ENCODE measurements at places on chromosomes 2 and 18.

DNA sequence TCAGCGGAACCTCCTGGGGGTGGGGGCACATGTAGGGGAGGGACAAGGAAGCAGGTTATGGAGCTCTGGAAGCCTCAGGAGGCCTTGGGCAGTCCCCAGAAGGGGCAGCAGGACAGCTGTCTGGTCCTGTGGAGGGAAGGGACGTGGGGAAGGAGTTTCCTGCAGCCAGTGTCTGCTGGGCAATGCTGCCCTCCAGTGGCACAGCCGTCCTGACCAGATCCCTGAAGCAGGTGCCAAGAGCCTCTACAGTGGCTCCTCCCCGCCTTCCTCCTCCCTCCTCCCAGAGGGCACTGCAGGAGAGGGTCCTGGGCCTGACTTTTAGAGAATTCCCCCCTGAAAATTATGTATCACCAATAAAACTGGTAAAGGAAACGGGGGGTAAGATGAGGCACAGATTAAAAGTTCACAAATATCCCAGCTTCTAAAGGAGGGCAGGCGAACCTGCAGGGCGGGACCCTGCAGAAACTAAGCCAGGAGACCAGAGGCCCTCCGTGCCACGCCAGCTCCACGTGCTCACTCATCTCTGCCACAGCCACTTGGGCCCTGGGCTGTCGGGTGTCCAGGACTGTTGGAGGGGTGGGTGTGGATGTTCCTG is 258.5 kb downstream of the TWIST2 start:
- no peak for DNase-seq

DNA sequence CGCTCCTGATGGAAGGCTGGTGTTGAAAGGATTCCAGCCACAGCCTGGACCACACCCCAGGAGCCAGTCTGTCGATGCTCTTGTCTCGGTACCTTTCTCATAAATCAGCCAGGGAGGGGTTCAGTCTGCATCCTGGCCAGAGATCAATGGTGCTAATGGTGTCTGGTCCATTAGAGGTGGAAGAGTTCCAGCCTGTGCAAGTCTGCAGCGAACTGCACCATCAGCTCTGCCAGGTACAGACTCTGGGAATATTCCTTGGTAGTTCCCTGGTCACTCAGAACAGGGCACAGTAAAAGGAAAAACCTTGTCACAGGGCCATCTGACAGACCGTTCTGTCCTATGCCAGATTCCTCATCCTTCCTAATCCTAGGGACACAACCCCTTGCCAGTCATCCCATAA is 164.3 kb downstream of the MTCL1 start:
- DNase-seq: no peak

DNA sequence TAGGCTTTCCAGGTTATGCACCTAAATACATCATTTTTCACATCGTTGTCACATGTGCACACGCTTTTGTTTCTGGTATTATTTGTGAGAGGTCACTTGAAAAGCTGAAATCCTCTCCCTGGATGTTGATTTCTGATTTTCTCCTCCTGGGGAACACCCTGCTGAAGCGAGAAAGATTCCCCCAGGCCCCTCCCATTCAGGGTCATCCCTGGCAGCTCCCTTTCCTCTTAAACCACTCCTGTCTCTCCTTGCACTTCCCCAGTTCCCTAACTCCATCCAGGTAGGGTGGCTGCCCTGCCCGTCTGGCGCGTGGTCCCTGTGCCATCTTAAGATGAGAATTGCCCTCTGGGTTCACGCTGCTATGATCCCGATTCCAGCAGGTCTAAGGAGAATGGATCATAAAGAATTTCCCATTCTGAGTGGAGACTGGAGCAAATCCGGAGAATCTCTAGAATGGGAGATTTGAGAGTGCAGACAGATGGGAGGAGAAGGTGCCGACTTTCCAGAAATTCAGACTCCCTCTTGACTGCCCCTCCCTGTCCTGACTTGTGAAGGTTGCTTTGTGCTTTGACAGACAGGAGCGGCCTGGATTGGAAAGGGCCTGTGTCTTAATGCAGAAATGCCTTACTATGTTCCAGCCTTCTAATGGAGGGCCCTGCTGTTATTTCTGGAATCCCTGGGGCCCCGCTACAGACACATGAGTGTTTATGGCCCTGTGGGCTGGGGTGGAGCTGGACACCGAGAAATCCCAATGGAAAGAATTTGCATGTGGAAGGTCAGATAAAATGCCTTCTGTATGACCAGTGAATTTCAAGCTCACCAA is 1.3 kb upstream of the YWHAQ start:
- DNase-seq: no peak

DNA sequence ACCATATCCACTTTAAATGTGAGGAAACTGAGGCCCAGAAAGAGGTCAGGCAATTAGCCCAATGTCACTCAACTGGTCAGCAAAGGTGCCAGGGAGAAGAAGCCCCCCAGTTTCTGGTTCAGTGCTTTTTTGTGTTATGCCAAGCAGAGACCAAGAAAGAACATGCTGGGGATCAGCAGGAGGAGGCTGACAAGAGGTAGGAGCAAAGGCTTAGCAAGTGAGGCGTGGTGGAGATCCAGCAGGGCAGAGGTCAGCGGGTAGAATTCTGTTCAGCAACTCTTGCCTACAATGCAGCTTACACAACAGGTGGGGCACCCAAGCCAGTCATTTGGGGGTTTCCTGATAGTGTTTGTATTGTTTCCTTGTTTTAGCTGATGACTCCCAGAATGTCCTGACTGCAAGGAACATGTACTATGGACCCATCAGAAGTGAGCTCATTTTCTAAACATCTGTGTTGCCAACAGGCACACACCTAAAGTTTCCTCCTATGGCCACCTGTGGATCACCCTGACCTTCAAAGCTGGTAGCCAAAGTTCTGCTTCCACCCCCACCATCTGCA is 28.2 kb downstream of the LPIN2 start:
- DNase-seq: no peak

DNA sequence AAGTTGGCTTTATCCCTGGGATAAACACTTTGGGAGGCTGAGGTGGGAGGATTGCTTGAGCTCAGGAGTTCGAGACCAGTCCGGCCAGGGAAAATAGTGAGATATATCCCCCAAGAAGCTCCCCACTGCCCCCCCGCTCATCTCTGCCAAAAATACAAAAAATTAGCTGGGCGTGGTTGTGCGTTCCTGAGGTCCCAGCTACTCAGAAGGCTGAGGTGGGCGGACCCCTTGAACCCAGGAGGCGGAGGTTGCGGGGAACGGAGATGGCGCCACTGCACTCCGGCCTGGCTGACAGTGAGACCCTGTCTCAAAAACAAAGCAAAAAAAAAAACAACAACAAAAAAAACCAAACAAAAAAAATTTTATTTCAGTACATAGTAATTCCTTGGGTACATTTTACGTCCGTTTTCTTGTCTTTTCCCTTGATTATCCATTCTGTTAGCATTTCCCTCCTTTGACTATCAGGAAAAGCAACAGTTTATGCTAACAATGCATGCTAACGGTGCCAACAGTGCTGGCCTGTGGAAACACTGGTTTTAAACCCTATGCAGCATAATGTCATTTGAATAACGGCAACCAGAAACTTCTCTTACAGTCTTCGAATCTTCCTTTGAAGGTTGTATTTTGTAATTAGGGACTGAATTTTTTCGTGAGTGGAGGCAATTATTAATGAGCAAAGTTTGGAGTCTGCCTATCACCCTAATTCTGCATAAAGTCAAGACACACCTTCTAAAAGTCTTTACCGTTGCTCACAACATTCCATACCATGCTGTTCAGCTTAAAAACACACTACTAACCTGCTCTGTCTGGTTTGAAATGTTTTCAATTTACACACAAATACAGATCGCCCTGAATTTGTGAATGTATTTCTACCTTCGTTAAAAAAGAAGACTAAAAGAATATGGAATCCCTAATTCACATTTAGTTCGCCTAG is 721 bp upstream of the MIB1 start:
- DNase-seq: no peak

DNA sequence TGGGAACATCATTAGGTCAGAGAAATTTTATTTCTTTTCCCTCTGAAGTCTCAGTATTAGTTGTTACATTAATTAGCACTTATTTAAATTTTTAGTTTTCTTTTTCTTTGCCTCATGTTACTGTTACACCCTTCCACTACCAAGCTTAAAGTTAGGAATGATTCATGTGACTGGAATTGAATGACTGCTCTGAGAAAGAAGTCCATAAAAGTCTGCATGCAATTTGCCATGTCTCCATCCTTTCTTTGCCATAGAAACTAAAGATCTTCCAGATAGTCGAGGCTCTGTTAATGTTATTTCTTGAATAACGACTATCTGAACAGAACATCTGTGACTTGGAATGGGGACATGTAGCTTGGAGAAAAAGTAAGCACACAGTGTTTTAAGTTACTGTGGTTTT is 1269.8 kb upstream of the PIK3C3 start:
- no peak for DNase-seq

- no peak for DNase-seq
Observed at GRCh38 chr2:159971365-159972152, 90.9 kb downstream of the PLA2R1 start.

DNA sequence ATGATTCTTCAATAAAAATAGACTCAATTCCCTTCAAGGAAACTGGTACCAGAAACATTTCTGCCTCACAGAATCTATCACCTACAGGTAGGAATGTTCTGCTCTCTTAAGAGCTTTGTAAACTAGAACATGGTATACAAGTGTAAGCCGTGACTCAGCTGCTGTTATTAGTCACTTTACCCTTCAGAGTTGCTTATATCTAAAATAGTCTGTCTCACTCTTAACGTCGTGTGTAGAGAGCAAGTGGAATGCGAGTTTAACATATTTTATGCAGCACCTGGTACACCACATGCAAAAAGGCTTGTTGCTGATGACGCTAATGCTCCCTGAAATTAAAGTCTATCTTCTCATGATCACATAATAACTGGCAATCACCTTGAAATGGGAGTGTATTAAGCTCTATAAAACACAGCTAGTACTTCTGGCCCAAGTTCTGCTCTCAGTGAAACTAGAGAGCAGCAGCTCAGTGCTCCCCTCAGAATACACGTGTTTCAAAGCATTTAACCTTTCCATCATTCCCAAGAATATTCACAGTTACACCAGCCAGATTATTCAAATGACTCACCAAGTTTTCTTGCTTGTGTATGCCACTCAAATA is 420.0 kb downstream of the ZEB2 start:
- no peak for DNase-seq

- no peak for DNase-seq
Observed at GRCh38 chr18:10497206-10497749, 28.5 kb upstream of the NAPG start.

- no peak for DNase-seq
Observed at GRCh38 chr2:208356846-208357574, 49.6 kb upstream of the PTH2R start.

DNA sequence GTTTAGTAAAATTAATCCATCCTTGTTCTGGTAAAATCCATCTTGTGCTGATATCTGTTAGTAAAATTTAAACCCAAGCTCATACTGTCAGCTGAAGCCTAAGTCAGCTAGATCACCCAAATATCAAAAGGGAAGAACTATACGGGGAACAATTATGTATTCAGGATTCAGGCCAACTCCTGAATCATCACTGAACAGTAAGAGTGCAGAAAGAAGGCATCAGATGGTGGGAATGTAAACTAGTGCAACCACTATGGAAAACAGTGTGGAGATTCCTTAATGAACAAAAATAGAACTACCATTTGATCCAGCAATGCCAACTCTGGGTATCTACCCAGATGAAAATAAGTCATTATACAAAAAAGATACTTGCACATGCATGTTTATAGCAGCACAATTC is 81.8 kb downstream of the RAPGEF4 start:
- DNase-seq: no peak

- no peak for DNase-seq
Observed at GRCh38 chr2:21228041-21228895, 104.5 kb downstream of the TDRD15 start.

- no peak for DNase-seq
Observed at GRCh38 chr18:71249791-71250190, 960.9 kb downstream of the SOCS6 start.

DNA sequence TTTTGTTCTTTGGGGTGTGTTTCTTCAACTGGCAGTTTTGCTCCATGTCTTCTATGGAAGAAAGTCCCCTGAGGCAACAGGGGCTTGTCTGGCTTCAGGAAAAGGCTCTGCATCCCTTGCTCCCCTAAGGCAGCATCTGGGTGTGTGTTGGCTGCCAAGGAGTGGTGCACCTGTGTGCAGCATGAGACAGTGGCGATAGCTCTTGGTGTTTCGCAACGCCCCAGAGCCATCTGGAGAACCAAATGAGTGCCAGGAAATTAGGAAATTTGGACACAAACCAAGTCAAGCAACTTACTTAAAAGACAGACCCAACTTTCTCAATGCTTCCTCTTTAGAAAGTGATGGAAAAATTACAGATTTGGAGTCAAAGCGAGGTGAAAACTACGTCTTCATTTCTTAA is 1044.4 kb upstream of the CNTNAP5 start:
- no peak for DNase-seq

- DNase-seq: no peak
Observed at GRCh38 chr2:241577413-241578122, 19.0 kb downstream of the BOK start.

DNA sequence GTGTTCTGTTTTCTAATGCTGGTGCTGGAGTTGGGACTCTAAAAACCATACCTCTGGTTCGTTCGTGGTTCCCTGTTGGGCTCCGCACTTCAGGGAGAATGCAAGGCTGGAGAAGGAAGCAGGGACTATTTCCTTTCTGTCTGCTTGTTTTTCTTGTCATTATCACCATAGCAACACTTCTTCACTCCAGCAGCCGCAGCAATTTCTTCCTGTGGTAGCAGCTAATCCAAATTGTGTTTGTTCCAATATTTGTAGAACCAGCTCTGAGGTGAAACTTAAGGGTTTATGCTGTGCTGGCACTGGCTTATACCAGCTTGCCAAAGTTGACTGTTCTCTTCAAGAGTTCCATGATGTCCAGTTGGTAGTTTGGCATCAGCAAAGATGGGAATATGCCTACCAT is 301.4 kb upstream of the SYT4 start:
- DNase-seq: no peak

DNA sequence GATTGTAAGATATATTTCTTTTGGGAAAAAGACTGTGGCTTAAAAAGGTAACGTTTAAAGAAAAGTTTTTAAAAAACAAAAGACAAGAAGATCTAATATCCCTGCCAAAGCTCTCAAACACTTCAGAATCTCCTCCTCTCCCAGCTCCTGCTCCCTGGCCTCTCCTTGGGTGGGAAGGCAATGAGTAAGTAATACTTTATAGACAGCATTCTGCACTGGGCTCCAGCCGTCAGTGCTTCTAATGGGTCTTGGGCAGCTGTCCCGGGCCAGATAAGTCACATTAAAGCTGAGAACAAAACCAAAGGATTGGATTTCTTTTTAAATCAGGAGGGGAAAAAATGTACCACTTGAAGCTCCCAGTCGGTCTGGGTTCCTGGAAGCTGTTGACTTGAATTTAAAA is 133.7 kb downstream of the ALPK2 start:
- DNase-seq: no peak

GRCh38 chr2:69535817-69536241 is 98.6 kb upstream of the NFU1 start:
- DNase-seq: no peak

GRCh38 chr2:17107871-17108270 is 410.4 kb downstream of the RAD51AP2 start:
- DNase-seq: no peak

DNA sequence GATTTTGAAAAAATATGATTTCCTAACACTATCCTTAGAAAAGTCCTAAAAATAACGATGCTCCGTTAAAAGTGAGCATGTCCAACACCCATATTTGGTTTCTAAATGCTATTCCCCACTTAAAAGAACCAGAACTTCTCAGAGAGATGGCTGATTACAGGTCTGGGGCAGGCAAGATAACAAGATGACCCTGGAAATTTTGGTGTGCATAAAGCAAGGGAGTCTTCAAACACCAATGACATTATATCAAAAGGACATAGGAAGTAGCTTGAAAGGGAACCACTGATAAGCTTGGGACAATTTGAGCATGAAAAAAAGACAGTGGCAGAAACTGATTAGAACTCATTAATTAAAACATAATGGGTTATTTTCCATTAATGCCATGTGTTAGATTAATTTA is 17.9 kb downstream of the STK17B start:
- no peak for DNase-seq

Measured in stimulated activated CD4-positive, alpha-beta T cell treated with anti-CD3 and anti-CD28 coated beads, TNF-alpha, amount 100 ng/mL, for 4 hours (primary cell).